MCF 10A (cell line): ENCODE measurements at places on chromosomes 13 and 19. TPM values are rescaled to one million over a fixed set of nuclear protein-coding genes. Genes with fewer than 3 reads are reported as not detected.
A peak's percentile ranks its signal among the peaks of the same experiment; 100 is the strongest.

The TEKTIP1 gene
- 0.49 and 1.0 TPM in 2 replicates for total RNA-seq

The KCNN1 gene
- not detected in 2 replicates for total RNA-seq

The ATG4D gene
- total RNA-seq, result 22.6 and 36.8 TPM in 2 replicates

The UGGT2 gene
- total RNA-seq, result 54.0 and 57.1 TPM in 2 replicates

The SGTA gene
- total RNA-seq, result 63.2 and 66.6 TPM in 2 replicates

GRCh38 chr13:102914339-102914930 lies 68.6 kb downstream of the ERCC5 start:
- DNase-seq, result no peak

GRCh38 chr13:33319859-33320258 lies 34.3 kb upstream of the STARD13 start:
- no peak for DNase-seq

- no peak for DNase-seq
These were observed 3.4 kb downstream of the TMEM145 start for GRCh38 chr19:42316223-42317211.

GRCh38 chr19:33484226-33484774 lies 37.3 kb downstream of the PEPD start:
- DNase-seq, result no peak

DNA sequence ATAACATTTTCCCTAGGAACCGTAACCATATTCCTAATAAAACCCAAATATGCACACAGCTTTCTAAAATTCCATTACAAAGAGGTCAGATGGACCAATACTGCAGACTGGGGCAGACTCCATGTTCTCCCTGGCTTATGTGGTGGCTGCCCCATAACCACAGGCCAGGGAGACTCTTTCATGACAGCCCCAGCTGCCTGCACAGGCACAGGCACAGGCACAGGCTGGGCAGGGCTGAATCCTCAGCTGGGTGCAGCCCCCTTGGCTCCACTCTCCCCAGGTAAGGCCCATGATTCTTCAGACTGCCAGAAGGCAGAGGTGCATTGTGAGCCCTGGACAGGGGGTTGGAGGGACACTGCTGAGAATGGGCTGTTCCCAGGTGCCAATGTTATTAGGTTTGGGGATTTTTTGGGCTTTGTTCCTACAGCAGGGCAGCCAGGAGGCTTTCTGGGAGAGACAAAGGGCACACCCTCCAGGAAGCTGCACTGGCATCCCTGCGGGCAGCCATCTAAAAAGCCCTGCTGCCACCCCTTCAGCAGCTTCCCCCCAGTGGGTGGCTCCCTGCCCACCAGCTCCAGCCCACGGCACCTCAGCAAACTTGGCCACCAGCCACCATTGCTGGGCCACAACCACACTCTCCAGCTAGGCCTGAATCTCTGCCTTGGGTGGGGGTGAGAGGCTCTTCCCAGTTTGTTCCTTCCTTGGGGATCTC lies 20.0 kb downstream of the DOCK9 start:
- DNase-seq, result no peak

DNA sequence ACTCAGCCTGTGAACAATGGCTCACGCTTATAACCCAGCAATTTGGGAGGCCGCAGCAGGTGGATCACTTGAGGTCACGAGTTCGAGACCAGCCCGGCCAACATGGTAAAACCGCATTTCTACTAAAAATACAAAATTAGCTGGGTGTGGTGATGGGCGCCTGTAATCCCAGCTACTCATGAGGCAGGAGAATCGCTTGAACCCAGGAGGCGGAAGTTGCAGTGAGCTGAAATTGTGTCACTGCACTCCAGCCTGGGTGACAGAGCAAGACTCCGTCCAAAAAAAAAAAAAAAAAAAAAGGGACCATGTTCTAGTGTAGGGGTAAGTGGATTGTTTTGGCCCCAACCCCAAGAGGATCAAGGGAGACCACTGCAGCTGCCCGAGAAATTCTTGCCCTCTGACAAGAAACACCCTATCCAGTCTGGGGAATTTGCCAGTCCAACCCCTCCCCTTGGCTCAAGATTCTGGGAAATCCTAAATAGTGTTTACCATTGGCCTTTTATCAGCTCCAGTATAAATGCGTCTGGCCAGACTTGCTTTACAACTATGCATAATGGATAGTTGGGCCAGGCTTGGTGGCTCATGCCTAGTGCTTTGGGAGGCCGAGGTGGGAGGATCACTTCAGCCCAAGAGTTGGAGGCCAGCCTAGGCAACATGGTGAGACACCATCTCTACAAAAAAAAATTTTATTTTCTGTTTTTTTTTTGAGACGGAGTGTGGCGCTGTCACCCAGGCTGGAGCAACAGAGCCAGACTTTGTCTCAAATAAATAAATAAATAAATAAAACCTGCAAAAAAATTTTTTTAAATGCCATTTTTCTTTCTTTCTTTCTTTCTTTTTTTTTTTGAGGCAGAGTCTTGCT lies 5.1 kb upstream of the DHDH start:
- DNase-seq, result peak; percentile 14

DNA sequence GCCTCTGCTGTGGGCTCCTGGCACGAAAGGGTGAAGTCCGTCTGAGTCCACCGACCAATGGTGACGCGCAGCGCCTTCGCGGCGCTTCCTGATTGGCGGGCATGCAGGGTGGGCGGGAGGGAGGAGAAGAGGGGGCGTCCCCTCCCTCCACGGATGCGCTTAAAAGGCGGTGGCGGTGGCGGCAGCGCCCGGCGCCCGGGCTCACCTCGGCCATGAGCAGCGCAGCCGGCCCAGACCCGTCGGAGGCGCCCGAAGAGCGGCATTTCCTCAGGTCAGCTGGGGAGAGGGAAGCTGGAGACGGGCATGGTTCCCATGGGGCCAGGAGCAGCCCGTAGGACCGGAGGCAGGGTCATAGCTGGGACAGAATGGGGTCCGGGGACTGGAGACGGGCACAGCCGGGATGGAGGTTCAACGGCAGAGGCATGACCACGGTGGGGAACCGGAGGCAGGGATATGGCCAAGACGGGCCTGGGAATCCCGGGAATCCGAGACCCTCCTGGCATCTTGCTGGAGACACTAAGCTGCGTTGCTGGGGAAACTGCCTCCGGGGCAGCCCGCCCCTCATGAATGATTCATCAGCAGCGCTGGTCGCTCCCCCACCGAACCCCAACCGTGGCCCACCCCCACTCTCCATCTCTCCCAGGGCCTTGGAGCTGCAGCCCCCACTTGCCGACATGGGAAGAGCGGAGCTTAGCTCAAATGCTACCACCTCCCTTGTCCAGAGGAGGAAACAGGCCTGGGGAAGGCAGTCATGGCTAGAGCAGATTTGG lies at the start of gene YJEFN3:
Gene YJEFN3 (plus strand): TSS at position 191 of the 770 bp plus-strand sequence. CDS start 22 bp downstream, at position 213.
- no peak for DNase-seq

GRCh38 chr13:86464193-86464592 lies 665.0 kb upstream of the SLITRK6 start:
- DNase-seq, result peak; percentile 43

DNA sequence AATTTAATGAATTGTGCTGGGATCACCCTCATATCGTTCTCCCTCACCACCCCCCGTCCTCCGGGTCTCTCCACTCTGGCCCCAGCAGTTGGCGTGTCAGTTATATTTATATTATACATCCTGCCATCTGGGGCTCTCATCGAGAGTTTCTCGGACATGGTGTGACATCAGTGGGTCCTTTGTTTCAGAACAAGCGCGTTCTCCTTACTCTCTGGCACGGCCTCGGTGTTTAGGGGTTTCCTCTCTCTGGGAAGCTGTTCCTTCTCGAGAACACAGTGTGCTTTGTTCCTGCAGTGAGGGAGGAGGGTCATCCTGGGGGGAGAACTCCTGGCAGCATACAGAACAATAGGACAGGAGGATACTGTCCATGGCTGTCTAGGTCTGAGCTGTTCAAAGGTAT lies 9.8 kb upstream of the MCF2L start:
- DNase-seq, result no peak

DNA sequence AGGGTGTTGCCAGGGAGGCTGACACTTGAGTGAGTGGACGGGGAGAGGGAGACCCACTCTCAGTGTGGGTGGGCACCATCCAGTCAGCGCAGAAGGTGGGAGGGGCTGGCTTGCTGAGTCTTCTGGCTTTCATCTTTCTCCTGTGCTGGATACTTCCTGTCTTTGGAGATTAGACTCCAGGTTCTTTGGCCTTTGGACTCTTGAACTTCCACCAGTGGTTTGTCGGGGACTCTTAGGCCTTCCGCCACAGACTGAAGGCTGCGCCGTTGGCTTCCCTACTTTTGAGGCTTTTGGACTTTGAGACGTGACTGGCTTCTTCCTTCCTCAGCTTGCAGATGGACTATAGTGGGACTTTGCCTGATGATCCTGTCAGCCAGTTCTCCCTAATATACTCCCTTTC lies 4.3 kb upstream of the LENG8 start:
- DNase-seq, result no peak

DNA sequence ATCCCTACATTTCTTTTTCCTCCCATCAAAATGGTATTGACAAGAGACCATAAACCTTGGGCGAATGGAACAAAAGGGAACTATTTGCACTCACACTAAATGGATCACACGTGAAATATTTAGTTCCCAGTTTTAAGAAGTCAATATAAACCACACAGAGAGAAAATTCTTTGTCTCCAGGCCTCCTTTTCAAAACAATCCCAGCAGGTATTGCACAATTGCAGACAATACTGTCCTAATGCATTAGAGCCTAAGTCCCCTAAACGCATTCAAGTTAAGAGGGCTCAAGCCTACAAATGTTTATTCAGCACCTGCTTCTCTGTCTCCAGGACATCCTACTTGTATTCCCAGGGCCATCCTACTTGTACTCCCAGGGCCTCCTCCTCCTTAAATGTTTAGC lies 1.3 kb upstream of the B3GLCT start:
- no peak for DNase-seq
